ENCODE measurements at places on chromosomes 2 and 18.

DNA sequence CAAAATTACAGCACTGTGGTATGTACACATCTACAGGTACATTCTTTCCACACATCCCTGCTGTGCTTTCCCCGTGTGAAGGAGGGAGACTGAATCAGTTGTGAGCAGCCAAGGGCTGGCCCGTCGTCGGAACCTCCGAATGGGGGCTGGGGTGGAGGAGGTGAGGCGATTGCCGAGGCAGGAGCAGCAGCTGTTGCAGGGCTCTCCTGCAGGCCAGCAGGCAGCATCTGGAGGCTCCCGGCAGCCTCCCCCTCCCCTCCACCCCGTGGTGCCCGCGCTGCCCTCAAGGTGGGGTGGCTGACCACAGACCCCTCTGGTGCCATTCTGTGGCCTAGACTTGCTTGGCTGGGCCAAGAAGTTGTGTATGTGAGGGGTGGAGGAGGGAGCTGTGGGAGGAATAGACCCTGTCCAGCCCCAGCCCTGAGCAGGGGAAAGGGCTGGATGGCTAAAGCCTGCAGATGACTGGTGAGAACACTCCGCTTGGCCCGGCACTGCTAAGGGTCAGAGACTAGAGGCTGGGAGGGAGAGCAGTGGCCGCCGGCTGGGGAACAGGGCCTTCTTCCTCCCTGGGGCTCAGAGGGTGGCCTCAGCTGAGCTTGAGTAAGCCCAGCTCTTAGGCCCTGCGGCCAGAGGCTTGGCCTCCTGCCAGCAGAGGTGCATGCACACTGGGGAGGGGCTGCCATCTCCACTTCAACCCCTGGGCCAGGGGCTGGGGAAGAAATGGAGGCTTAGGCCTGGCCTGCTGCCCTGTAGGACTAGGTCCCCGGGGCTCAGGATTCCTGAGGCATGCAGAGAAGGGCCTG, 7.6 kb downstream of the STAMBP start:
- DNase-seq: no peak

- DNase-seq: no peak
These were observed 56.2 kb downstream of the ITSN2 start for GRCh38 chr2:24304098-24304497.

- DNase-seq: no peak
These were observed 769 bp downstream of the FAM110C start for GRCh38 chr2:45342-46130.

DNA sequence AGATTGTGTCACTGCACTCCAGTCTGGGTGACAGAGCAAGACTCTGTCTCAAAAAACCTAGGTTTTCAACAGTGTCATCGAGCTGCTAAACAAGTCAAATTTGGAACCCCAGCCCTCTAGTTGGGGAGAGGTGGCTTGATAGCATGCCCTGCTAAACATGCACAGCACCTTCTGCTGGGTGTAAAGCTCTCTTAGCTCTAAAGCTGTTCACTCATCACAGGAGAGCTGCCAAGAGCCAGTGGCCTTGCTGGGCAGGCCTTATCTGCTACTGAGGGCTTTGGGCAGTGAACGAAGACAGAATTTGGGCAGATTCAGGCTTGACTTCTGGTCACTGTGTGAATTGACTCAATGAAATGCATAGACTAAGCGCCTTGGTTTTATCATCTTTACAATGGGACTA, 101.3 kb downstream of the LYPD1 start:
- no peak for DNase-seq

DNA sequence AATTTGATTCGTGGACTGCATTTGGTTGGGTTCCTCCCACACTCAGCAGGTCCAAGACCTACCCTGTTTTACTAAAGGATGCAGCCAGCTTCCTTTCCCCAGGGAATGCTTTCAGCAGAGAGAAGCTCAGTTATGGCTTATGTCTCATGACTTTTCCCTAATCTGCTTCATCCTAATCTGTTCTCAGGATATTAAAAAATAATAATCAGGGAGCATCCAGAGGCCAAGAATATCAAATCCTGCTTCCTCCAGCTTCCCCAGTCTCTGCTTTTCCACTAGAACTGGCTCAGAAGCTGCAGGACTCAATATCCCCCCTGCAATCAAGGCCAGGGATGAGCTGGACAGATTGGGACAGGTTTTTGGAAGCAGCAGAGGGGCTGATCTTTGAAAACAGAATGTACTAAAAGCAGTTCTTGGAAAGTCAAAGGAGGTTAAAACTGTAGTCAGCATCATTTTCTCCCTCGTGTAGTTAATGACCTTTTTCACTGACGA, 326.9 kb upstream of the TNP1 start:
- DNase-seq: no peak

DNA sequence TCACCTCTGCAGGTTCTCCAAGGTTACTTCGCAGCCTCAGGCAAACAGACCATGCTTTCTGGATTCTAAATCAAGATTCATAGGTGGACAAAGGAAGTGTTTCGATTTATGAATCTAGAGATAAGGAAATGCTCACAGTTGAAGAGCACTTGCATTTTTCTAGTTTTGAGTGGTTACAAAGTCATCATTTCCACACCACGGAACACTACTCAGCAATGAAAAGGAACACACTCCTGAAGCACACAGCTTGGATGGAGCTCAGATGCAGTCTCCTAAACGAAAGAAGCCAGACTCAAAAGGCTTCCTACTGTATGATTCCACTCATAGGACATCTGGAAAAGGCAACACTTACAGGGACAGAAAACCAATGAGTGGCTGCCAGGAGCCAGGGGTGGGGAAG, 31.7 kb downstream of the SDC1 start:
- no peak for DNase-seq

- DNase-seq: no peak
These were observed 664 bp downstream of the DGUOK start for GRCh38 chr2:73927344-73927743.

Data from CD4-positive, alpha-beta T cell treated with Interferon gamma for 1 hour (primary cell).